Chondrocyte (in vitro differentiated cells): ENCODE measurements at places on chromosomes 3 and 15.

GRCh38 chr3:185950728-185951127 is 12.9 kb upstream of the TRA2B start:
- DNase-seq = no peak

DNA sequence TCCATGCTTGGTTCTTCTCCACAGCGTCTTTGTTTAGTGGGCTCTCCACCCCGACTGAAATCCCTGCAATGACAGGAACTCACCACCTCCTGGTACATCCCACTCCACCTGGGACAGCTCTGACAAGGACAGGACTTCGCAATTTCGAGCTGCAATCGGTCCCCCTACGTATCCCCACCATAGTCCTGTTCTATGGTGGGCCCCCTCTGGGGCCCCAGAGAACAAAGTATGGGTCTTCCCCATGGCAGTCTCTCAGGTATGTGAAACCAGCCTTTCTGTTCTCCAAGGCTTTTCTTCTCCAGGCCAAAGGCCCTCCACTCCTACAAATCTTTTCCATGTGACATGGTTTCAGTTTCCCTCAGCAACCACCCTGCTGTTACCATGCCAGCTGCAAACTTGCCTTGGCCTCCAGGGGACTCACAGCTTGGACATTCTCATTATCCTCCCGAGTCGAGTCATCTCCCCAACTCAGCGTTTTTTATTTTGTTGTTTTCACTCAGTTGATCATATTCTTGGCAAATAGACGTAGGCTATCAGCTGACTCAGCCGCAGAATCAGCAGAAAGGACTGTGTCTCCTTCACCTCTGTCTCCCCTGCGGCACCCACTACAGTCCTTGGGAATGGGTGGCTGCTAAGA is 233.3 kb downstream of the OPA1 start:
- DNase-seq = no peak

DNA sequence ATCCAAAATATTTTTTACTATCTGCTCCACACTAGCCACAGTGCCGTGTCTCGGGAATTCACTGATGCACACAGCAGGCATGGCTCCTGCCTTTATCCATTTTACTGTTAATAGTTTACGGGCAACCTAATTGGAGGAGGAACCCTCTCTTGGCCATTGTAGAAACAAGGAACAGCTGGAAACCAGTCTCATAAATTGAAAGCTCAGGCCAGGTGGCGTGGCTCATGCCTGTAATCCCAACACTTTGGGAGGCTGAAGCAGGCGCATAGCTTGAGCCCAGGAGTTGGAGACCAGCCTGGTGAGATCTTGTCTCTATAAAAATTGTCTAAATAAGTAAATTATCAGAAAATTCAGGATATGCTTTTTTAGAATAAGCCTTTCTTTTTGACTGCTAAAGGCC is 39.0 kb downstream of the IL5RA start:
- no peak for DNase-seq

- DNase-seq = no peak
Measured at GRCh38 chr3:16337856-16338540, 73.0 kb downstream of the OXNAD1 start.

GRCh38 chr3:43996379-43997301 is 245.0 kb upstream of the TOPAZ1 start:
- no peak for DNase-seq

GRCh38 chr15:68797599-68798345 is 22.9 kb downstream of the ANP32A start:
- DNase-seq = no peak

DNA sequence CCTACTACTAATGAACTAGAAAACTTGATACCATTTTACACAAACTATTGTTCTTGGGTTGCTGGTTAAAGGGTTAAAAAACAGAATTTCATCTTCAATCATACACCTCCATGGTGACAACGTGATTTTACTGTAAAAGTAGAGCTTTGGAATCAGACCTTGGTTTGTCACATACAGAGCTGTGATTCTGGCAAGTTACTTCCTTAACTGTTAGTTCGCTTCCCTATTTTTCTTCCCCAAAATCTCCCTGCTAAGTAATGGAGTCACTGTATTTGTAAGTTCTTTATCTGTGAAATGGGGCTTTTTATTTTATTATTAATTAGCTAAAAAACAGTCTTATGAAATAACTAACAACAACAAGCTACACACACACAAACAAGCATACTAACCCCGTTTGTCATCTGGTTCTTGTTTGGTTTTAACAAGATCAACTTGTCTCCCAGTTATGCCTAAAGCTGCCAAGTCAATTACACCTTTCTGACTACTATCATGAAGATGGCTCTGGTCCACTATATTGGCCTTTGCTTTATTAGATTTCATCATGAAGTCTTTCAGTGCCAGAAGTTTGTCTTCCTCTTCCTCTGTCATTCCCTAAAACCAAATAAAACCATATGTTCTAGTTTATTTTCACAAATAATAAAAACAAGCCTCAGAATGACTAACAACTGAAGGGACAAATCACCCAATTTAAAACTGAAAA is 38.6 kb downstream of the PIK3R4 start:
- no peak for DNase-seq

DNA sequence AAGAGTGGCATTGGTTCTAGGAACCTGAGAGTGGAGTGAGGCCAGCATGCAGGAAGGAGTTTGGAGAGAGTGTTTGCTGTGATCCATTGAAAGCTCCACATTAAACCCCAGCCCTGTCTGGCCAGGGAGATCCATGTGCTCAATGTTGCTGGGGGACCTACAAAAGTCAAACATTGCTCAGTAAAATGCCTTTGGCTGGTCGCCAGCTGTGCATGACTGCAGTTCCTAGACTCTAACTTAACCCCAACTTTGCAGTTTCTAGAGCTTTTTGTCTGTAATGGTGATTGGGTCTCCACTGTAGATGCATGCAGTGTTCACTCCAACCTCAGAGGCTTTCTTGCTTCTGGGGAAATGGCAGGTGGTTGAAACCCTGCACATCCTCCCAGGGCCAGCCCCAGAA is 99.7 kb upstream of the ABHD17C start:
- DNase-seq = no peak

DNA sequence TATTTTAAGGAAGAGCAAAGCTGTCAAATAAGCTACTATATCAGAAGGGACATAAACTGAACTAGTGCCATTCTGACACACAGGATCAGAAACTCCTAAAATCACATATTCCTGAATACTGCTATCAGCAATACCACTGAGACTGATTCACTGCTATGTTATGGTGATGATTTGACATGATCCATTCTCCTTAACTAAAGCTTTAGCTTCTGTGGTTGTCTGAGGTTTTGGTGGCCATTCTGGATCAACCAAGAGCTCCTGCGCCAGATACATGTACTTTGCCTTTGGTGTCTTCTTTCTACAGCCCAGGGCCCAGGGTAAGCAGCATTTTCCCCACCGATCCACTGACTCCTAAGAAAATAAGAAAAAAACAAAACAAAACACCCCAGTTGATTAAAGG is 6.7 kb upstream of the GP5 start:
- no peak for DNase-seq

GRCh38 chr3:24177201-24177600 is 232.1 kb downstream of the NR1D2 start:
- no peak for DNase-seq

DNA sequence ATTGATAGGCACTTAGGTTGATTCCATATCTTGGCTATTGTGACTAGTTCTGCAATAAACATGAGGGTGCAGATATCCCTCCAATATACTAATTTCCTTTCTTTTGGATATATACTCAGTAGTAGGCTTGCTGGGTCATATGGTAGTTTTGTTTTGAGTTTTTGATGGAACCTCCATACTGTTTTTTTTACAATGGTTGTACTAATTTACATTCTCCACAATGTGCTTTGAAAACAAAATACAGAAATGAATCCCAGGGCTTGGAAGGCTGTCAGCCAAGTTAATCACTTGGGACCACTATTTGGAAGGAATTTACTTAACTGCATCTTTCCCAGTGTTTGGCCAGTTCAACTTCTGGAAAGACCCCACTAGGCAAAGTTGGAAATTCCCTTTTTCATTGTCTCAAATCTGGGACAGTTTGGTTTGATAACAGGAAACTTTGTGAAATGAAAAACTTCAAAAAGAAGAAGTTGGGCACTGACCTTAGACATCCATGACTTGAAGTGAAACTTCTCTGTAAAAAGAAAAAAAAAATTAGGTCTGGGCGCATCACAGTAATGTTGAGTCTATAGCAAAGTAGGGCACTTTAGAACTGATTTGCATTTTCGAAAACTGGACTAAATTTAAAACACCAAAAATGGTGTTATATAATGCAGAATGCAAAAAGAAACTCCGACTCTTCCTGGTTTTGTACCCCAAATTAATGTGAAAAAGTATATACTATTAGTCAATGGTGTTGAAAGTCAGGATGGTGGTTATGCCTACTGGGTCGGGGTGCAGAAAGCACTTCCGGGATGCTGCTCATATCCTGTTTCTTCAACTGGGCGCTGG is 6.0 kb downstream of the CTSH start:
- DNase-seq = no peak

- no peak for DNase-seq
Measured at GRCh38 chr3:46407970-46408369, 911 bp downstream of the CCRL2 start.

DNA sequence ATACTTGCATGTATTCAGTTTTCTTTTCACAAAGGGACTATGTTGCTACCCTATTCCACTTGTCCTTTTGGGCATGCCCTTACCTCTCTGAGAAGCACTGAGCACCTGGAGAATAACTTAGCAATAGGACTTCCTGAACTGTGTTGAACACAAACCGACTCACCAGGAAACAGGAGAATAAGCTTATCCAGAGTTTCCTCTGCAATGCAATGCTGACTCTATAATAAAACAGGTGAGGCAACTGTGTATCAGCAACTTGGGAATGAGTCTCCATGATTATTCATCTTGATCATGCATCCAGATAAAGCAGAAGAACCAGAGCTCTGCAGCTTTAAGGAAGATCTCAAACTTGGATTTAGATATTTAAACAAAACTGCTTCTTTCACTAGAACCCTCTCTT is 806.5 kb downstream of the IGSF11 start:
- DNase-seq = no peak

- DNase-seq = no peak
Measured at GRCh38 chr3:134798681-134799311, 3.7 kb downstream of the EPHB1 start.

- no peak for DNase-seq
Measured at GRCh38 chr3:166837535-166837934, 542.6 kb downstream of the ZBBX start.

GRCh38 chr3:85710490-85710889 is 751.7 kb downstream of the CADM2 start:
- DNase-seq = no peak

- DNase-seq = no peak
Measured at GRCh38 chr3:67389176-67389575, 265.2 kb downstream of the SUCLG2 start.

- no peak for DNase-seq
Measured at GRCh38 chr3:47803480-47804025, 615 bp downstream of the DHX30 start.

GRCh38 chr15:73568564-73569280 is 64.5 kb downstream of the NPTN start:
- no peak for DNase-seq

DNA sequence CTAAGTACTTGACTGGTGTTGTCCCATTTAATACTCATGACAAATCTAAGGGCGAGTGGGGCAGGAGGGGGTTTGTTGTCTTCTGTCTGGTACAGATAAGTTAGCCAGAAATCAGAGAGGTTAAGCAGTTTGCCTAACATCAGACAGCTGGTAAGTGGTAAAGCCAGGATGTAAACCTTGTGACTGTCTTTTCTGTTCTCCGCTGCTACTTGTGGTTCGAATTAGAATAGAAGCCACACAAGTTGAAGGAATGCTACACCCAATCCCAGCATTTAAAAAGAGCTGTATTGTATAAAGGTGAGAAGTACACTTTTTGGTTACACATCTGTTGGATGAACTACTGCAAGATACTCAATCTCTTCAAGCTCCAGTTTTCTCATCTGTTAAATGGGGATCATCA is 474.7 kb upstream of the SUCLG2 start:
- no peak for DNase-seq

- DNase-seq = no peak
Measured at GRCh38 chr15:79310612-79310984, 314 bp upstream of the TMED3 start.

- no peak for DNase-seq
Measured at GRCh38 chr15:46312133-46312740, 677.4 kb downstream of the SQOR start.

GRCh38 chr3:150737874-150738679 is 24.9 kb downstream of the SIAH2 start:
- DNase-seq = no peak

- no peak for DNase-seq
Measured at GRCh38 chr3:157160658-157161424, 894 bp upstream of the CCNL1 start.

- DNase-seq = no peak
Measured at GRCh38 chr3:152200476-152201420, 68.0 kb upstream of the MBNL1 start.

DNA sequence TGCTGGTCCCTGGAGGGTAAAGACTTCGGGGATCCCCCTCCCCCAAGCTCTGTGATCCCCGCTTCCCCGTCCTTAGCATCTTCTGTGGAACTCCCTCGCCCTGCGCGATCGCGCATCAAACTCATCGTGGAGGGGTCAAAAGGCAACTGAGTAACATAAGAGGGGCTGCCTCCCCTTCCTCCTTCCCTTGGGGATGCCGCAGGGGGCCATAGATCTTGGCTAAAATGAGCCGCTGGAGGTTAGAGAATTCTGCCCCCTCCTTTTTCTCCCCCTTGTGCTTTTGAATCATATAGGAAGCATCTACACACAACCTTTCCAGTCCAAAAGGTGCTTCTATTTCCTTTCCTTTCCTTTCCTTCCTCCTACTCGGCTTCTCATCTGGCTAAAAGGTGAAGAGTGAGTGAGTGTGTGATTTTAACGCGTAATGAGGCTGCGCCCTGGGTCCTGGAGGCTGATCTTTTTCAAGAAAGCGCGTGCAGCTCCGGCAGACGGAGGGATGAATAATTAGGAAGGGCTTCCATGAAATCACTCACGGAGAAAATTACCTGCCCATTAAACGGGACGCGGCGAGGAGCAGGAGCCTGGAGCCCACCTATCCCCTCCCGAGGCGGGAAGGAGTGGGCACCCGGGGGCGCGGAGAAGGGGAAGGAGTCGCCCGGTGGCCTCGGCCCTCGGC is 831 bp upstream of the ROBO2 start:
- no peak for DNase-seq
